ENCODE measurements at places on chromosomes 6 and 20.
A peak's percentile ranks its signal among the peaks of the same experiment; 100 is the strongest.

GRCh38 chr6:149567194-149567586, 1.0 kb downstream of the GINM1 start:
- no peak for DNase-seq

DNA sequence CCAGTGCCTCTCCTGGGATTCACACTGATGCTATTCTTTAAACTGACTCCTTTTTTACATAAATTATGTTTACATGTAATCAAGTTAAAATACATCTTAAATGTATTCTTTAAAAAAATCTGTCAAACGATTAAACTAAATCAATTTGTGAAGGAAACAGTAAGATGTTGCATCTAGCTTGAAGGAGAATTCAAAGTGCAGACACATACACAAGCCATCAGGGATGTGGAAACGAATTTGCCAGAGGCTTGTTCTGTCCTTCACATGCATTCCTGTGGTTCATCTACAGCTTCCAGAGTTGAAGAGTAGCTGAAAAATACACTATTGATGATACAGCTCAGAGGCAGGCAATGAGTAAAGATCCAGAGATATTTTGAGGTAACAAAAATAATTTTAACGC, 7.3 kb upstream of the BPIFB3 start:
- no peak for DNase-seq

DNA sequence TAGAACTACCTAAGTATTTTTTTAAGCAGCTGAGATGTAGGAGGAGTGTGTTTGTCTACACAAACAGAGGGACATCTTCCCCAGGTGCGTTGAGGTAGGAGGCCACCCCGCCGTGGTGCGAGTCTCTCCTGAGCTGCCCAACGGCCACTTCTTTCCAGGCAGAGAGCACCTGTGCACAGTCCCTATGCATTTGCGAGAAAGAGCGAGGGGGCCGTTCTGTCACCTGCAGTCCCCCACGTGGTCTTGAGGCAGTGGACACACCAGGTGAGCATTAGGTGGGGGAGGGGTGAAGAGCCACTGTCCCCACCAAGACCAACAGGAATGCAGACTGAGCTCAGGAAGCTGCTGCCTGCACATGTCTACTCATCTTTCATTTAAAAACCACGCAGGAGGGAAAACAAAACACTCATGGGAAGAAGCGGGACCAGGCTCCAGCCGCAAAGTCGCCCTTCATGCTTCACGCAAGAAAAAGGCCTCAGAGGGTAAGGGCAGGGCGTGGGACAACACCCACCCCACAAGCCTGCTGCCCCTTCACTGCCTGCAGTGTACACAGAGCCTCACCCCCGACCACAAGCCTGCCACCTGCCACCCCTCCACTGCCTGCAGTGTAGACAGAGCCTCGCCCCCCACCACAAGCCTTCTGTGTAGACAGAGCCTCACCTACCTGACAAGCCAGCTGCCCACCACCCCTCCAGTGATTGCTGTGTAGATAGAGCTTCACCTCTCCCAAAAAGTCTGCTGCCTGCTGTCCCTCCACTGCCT, 142.0 kb downstream of the DLL1 start:
- DNase-seq, result no peak

GRCh38 chr6:143510991-143511891, at the start of gene FUCA2:
Gene FUCA2 (minus strand): TSS chr6:143511720. CDS start chr6:143511634, 86 bp downstream.
- peak; percentile 35 for DNase-seq

DNA sequence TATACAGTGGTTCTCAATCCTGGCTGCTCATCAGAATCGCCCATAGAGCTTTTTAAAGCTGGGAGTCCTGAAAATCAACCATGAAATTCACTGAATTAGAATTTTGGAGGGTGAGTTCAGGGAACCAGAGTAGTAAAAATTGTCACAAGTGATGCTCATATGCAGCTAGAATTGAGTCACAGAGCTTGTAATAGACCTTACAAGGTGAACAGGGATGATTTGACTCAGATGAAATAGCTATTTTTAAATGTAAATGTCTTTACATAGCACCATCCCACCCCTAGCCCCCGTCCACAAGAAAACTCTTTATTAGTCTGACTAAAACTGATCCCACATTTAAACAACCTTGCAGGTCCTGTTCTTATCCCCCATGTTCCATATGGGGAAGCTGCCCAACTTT, 531.7 kb downstream of the LMBRD1 start:
- no peak for DNase-seq

- no peak for DNase-seq
Measured at GRCh38 chr6:33836806-33837469, 33.1 kb upstream of the MLN start.

GRCh38 chr20:23107466-23107865, 21.3 kb upstream of the CD93 start:
- no peak for DNase-seq

DNA sequence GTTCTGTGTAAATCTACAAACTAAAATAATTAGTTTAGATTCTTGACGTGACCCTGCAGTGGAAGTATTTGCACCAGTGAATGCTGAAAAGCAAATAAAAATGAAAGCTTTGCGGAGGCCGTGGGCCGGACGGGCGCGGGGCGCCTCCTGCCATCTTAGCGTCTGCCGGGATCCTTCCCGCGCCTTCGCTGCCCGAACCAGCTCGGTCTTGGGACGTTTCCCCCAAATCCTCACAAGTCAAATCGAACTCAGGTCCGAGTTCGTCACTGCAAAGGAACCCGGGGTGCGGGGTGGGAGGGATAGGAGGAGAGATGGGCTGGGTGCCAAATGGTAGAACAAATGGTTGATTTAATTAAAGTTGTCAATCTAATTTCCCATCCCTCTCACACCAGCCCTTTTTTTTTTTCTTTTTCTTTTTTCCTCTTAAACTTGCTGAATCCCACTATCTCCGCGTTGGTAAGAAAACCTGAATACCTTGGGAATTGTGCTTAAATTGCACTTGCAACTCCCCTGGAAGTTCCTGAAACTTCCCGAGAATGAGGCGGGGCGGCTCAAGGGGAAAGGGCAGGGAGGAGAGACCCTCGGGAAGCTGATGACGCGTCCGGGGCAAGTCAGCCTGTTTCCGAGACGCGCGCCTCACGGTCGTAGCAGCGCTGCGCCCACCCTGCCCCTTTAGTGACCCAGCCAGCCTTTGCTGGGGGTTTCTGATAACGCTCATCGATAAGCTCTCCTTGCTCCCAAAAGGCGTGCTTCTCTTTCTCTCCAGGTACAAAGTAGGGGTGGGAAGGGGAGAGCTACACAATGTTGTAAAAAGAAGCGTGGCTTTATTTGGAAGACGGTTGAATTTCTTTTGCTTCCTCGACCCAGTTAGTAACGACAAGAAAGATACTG, 1.8 kb downstream of the GJA1 start:
- no peak for DNase-seq

DNA sequence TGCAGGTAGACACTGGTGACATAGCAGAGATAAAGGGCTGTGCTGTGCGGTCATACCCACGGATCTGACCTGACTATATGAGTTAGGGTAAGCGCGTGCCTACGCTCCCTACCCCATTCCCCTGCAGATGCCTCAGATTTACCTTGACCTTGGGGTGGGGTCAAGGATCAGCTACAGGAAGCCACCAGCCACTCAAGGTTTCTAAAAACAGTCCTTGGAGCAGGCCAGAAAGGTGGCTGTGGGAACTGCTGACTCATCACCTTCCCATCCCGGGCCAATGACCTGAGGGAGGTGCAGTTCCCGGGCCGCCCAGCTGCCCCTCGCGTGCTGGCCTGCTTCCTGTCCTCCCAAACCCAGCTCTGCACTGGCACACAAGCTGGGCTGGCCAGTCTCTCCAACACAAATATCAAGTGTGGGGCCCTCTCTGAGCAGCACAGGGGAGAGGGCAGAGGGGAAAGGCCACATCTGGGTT, 23.0 kb downstream of the KCNK5 start:
- no peak for DNase-seq

GRCh38 chr6:79656134-79656533, 25.0 kb downstream of the SH3BGRL2 start:
- no peak for DNase-seq

GRCh38 chr6:132023490-132023889, 72.3 kb upstream of the CCN2 start:
- no peak for DNase-seq

DNA sequence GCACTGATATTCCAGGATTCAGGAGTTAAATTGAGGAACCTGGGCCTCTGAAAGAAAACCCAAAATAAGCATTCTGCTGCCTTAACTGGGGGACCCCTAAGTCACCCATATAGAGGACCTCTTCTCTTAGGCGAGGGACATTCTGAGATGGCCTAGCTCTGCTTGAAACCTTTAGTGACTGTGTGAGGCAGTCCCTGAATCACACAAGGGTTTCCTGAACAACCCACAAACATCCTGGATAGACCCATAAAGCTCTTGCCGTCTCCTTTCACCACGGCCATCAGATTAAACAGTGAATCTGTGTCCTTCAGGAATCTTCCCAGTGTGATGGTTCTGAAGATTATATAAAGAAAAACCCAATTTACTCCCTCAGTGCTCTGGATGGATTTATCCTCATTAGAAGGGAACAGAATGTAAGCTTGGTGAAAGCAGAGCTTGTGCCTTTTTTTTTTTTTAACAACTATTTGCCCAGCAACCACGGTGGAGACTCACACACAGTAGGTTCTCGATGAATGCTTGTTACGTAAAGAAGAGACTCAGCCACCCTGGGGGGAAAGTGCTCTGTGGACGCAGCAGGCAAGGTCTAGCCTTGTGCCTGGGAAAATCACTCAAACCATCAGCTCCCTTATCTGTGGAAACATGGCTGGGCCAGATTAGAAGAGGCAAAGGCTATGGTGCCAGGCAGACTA, 39.1 kb upstream of the SIRPG start:
- DNase-seq, result no peak

DNA sequence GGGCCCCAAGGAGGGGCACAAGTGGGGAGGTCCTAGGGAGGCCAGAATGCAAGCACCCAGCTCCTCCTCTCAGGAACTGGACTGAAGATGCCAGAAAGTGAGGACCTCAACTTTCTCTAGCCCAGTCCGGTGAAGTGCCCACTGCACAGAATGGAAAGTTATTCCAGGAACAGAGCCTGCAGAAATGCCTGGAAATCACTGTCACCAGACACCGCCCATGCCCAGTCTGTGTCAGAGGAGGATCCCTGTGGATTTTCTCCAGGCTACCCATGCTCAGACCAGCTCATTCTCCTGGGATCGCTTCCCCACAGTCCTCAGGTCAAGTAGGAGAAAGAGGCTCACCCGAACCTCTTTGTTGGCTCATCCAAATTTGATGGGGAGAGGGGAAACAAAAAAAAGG, 6.5 kb downstream of the PRPH2 start:
- DNase-seq, result no peak

GRCh38 chr6:39430871-39431523, 108.5 kb upstream of the KCNK16 start:
- DNase-seq, result no peak

GRCh38 chr6:104728448-104728847, 131.3 kb downstream of the HACE1 start:
- DNase-seq, result no peak

GRCh38 chr20:58698741-58699622, 6.4 kb downstream of the NPEPL1 start:
- no peak for DNase-seq

GRCh38 chr6:124022641-124023040, 219.0 kb downstream of the NKAIN2 start:
- DNase-seq, result no peak

Measured in stimulated activated CD8-positive, alpha-beta memory T cell treated with anti-CD3 and anti-CD28 coated beads, Interleukin-2, amount 100 ng/mL, for 1 hour (primary cell).